ENCODE measurements at places on chromosomes 2 and 18.
A peak's percentile ranks its signal among the peaks of the same experiment; 100 is the strongest.

- no peak for DNase-seq
Observed at GRCh38 chr2:98469862-98470544, 25.3 kb downstream of the INPP4A start.

DNA sequence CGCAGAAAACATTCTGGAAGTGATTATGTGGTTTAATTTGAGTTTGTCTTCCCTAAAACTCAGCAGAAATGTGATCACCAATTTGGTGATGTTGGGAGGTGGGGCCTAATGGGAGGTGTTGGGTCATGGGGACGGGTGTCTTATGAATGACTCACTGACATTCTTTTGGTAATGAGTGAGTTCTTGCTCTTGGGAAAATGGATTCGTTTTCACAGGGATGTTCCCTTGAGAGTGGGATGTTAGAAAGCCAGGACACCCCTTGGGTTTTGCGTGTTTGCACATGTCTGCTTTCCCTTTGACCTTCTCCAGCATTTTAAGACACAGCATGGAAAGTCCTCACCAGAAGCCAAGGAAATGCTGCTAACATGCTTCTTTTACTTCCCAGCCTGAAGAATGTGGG is 321.5 kb upstream of the NT5C1B start:
- DNase-seq: no peak

DNA sequence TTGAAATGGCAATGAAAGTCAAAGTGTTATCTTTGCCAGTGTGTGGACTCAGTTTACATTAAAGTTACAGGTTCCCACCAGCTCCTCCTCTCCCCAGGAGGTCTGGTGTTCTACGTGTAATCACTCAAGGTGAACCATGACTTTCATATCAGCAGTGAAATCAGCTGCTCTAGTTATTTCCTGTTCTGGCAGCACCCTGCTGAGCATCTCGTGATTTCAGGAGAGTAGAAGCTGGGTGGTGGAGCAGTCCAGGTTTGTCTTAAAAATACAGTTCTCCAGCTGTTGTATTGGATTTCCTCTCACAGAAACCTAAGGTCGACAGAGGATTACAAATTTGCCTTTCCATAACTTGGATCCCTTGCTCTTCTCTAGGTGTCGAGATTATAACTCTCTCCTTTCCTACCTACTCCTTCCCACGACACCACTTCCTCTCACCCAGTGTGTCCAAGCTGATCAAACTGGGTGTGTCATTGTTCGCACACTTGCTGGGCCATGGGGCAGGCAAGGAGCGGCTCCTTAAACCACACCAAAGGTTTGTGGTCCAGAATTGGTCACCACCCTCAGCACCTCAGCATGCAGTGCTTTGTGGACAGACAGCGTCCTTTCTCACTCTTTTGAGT is 13.0 kb upstream of the ARHGAP25 start:
- no peak for DNase-seq

DNA sequence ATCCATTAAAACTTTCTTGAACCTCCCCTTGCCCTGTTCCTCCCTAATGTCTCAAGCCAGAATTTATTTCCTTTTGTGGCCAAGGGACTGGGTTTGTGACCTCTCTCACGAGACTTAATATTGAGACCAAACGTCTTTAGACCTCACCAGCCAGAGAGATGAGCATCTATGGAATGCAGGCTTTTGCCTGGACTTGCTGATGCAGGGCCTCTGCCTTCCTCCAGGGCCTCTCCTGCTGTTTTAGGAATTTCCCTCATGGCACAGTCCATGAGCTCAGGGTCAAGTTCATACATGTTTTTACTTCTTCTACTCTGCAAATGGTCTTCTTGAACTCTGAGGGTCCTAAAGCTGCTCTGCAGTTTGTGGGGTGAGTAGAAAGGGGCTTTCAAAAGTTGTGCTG is 22.3 kb downstream of the IL1B start:
- DNase-seq: no peak

DNA sequence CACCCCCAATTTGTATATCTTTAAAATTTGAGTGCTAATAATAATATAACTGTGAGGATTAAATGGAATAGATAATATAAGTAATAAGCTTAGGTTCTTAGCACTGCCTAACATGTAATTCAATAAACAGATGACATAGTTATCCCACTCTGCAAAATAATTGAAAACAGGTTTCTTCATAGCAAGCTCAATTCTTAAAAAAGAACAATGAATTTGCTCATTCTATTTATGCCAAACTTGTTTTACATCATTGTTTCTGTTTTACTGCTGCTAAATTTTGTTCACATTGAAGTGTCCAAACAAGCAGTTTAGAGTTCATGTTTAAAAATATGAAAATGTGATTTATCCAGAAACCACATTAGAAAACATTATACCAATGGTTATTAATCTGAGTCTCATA is 217.0 kb downstream of the MBD5 start:
- DNase-seq: no peak

- peak; percentile 91 for DNase-seq
Observed at GRCh38 chr2:207164006-207164831, 1.5 kb downstream of the KLF7 start.

GRCh38 chr2:178811901-178812300 is 4.7 kb upstream of the TTN start:
- no peak for DNase-seq

DNA sequence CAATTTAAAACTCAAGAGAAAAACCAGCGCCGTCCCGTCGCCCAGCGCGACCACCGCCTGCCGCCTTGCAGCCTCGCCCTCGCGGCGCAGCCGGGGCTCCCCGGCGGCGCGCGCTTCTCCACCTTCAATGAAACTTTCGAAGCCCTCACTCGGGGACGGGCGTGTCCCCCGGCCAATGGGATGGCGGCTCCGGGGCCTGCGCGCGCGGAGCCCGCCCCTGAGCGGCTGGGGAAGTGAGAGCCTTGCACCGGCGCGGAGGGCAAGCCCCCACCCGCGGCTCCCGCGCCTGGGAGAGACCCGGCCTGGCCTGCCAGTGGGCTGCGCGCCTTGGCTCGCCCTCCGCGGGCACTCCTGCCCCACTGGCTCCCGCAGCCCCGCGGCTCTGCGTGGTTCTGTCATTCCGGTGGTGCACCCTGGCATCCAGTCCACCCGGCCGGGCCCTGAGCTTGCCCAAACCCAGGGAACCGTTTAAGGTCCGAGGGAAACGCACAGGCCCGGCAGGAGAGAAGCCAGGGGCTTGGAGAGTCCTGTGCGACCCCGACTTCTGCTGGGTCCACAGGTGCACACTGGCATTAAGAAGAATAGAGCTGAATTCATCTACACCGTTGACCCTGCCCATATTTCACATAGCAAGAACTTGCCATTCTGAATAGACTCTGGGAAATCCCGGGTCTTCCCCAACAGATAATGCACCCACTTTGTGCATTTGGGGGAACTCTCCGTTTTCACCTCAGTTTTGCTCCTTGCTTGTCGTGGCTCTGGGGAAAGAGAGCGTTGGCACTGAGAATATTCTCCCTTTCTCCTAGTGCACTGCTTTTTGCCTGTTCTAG is at the start of gene PIEZO2:
TSS of gene PIEZO2 (minus strand) at position 129 of the 830 bp plus-strand sequence. CDS start 981 bp downstream, outside the sequence.
- DNase-seq: peak; percentile 73

- DNase-seq: no peak
Observed at GRCh38 chr2:64613276-64613675, 40.4 kb downstream of the SERTAD2 start.

DNA sequence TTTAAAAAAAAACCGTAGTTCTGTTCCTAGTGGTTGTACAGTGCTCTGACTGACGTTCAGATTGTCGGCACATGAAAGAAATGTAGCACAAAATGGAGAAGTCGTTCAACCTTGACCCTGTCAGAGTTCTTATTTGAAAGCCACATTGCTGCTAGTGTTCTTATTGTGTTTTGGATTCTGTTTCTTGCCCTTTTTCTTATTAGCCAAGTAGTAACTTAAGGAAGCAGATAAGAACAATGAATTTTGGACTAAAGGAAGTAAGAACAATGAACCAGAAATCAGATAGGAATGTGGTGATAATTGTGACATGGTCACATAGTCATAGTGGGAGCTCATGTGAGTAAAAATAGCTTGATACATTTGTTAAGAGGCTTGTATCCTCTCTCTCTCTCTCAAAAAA is 45.9 kb downstream of the RPIA start:
- no peak for DNase-seq

GRCh38 chr2:48449073-48449840 is 80.7 kb upstream of the STON1 start:
- no peak for DNase-seq

DNA sequence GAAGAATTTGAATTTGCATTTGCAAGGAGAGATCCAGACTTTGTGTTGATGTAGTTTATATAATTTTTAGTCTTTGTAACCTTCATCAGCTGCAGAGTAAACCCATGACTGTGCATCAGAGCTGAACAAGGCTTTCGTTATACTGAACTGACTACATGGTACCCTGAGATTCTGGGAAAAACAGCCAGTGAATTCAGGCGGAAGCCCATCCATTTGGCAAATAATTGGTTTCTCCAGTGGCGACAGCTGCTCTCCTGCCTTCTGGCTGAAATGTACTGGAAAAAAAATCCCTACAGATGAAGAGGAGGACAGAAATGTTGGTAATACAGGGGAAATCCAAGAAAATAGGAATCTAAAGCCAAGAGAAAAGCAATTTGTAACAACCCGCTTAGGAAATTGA is 657.5 kb upstream of the CDH7 start:
- no peak for DNase-seq

GRCh38 chr2:135899567-135899966 is 23.3 kb upstream of the MCM6 start:
- DNase-seq: no peak

GRCh38 chr18:8800876-8801262 is 95.5 kb downstream of the MTCL1 start:
- no peak for DNase-seq

DNA sequence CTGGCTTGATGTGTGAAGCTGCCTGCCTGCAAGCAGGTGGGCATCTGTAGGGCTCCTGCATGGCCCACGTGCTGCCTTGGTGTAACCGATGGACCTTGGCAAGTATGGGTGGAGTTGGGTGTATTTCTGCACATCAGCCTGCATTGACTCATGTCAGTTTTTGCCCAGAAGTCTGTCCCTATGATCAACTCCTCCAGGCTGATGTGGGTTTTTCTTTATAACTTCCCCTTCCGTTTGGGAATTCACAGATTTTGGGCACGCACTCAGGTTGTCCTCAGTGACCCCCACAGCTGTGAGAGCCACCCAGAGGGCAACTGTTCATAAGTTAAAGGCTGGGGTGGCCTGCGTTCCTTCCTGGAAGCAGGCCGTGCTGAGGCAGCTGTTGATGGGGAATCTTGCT is 123.3 kb downstream of the NCK2 start:
- DNase-seq: peak; percentile 89

DNA sequence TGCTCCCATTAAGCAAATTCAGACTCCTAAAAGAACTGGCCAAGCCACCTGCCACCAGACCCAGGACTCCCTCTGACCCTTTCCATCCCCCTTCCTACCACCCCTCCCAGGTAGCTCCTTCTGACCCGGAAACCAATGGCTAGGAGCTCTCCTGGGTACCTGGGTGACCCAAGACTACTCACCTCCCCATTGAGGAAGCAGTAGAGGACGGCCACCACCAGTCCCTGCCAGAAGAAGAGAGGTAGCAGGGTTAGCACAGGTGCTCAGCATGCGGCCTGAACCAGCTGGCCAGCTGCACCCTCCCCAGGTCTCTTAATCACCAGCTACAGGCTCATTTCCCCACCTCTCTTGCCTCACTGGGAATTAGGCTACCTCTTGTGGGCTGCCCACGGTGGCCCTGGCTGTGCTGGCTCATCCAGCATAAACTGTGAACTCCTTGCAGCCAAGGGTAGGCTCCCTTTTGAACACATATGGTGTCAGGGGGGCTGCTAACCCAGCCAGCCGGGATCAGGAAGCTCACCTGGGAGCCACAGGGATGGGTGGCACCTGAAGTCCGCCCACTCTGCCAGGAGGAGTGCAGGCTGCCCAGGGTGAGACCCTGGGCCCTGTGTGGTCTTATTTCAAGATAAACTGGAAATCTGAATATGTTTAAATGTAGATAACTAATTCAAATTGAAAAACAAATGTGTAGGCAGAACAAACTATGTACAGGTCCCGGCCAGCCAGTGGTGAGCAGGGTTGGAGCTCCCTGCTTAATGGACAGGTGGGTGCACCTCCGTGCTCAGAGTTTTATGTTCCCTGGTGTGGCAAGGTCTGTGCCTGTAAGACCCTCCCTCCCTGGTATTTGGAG is 9.9 kb downstream of the TMEM37 start:
- no peak for DNase-seq

- DNase-seq: no peak
Observed at GRCh38 chr18:70015127-70015526, 67.5 kb upstream of the CD226 start.

DNA sequence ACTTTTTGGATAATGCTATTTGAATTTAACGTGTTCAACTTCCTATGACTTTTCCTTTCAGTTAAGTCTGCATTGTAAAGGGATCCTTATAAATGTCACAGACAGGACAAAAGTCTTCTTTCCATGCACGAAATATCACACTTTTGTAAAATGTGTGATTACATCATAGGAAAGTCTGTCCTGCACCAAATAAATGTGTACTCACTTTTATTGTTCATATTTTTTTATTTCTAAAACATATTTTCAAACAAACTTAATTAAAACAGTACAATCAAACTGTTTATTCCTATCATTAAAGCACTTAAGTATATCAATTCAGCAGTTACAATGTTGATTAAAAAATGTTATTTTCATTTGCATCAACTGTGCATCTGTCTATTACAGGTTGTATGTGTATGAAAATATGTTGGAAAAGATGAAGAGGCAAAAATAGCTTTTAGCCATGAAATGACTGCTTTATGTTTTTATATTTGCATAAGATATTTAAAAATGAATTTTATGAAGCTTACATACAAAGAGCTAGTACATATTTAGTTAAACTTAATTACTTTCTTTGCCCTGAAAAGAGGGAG is 105.6 kb downstream of the CSRNP3 start:
- no peak for DNase-seq

- no peak for DNase-seq
Observed at GRCh38 chr2:36912695-36913094, 53.6 kb downstream of the STRN start.

DNA sequence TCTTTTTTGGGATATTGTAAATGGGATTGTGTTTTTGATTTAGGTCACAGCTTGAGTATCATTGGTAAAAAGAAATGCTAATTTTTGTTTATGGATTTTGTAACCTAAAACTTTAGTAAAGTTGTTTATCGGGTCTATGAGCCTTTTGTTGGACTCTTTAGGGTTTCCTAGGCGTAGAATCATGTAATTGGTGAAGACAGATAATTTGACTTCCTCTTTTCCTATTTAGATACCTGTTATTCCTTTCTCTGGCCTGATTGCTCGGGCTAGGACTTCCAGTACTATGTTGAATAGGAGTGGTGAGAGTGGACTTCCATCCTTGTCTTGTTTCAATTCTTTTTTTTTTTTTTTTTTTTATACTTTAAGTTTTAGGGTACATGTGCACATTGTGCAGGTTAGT is 149.0 kb downstream of the QPCT start:
- no peak for DNase-seq

GRCh38 chr2:239000089-239000488 is 152.2 kb downstream of the TWIST2 start:
- no peak for DNase-seq

DNA sequence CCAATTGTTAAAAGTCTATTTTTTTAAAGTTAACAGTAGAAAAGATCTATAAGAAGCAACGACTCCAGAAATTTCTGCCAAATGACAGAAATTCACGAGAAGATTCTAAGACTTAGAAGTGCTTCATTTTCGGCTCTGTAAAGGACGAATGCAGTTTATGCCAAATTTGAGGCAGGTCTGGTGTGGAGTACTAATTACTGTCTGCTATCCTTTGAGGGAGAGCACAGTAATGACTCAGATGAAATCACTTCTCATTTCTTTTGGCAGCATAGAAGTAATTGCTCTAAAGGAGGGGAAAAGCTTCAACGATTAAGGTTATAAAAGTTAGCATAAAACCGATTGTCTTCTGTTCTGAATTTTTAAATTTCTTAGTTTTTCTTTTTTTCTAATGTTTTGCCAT is 11.4 kb downstream of the G6PC2 start:
- DNase-seq: no peak

- peak; percentile 53 for DNase-seq
Observed at GRCh38 chr18:58863539-58864145, 1.0 kb upstream of the ZNF532 start.
